ENCODE measurements at places on chromosomes 11 and 22. TPM values are rescaled to one million over a fixed set of nuclear protein-coding genes. Genes with fewer than 3 reads are reported as not detected.

Gene ASRGL1
- 20.3 TPM for total RNA-seq

- DNase-seq = no peak
These were observed 240.0 kb upstream of the LARGE1 start for GRCh38 chr22:34160141-34160783.

Gene POU2AF2
- total RNA-seq = not detected

DNA sequence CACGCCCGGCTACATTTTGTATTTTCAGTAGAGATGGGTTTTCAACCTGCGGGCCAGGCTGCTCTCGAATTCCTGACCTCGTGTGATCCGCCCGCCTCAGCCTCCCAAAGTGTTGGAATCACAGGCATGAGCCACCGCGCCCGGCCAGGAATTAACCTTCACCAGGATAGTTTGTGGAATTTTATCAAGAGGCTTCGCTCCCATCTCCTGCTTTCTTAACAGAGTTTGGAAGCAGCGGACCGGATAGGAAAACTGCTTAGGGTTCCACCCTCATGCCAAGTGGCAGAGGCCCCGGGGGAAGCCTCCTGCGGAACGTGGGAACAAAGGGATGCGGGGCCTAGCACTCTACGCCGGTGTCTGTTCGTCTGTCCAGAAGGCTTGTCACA, 229.9 kb downstream of the ST3GAL4 start:
- DNase-seq = no peak

GRCh38 chr11:105713106-105713505, 103.2 kb downstream of the GRIA4 start:
- no peak for DNase-seq

GRCh38 chr11:69887841-69888427, 68.7 kb upstream of the FGF3 start:
- DNase-seq = no peak

DNA sequence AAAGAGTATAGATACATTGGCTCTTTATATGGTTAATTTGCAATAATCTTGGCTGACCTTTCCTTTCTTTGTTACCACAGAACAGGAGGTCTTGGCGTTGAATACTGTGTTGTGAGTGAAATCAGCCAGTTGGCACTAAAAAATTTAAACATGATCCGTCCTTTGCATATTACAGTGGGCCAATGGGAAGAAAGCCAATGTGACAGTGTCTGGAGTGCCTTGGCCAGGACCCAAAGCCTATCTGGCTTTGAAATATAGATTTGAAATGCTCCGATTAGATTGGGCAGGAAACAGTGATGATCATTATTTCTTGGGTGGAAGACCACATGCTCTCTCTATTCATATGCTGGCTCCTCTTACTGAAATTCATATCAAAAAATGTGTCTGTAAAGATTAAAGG, 339.6 kb upstream of the ANO3 start:
- DNase-seq = no peak

Gene APLNR
- not detected for total RNA-seq

DNA sequence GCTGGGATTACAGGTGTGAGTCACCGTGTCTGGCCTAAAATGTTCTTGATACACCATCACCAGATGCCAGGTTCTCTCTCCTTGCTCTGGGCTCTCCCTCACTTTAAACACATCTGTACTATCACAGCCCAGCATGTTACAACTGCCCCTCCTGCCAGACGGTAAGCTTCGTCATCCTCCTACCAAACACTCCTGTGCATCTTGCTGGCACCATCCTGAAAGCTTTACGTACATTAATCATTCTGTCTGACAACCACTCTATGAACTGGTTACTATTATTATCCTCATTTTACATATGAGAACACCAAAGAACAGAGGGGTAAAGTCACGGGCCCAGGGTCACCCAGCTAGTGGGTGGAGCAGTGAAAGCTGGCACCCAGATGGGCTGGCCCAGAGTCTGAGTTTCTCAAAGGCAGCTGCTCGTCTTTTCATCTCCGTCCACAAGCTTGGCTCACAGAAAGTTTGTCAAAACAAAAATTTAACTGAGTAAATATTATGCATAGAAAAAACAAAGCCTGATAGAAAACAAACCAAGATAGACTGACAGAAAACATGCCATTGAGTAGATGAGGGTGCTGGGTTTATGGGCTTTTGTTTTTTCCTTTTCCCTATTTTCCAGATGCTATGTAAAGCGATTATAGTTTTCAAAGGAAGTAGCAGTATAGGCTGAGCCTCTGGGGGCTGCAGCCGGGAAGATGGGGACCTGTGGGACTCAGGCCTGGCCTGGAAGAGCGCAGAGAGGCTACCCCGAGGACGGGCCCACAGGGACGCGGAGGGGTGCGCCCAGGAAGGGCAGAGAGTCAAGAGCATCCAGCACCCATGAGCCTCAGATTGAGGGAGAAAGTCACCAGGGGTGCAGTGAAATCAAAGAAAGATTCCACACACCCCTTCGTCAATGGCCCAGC, 9.5 kb downstream of the PLA2G6 start:
- DNase-seq = no peak

DNA sequence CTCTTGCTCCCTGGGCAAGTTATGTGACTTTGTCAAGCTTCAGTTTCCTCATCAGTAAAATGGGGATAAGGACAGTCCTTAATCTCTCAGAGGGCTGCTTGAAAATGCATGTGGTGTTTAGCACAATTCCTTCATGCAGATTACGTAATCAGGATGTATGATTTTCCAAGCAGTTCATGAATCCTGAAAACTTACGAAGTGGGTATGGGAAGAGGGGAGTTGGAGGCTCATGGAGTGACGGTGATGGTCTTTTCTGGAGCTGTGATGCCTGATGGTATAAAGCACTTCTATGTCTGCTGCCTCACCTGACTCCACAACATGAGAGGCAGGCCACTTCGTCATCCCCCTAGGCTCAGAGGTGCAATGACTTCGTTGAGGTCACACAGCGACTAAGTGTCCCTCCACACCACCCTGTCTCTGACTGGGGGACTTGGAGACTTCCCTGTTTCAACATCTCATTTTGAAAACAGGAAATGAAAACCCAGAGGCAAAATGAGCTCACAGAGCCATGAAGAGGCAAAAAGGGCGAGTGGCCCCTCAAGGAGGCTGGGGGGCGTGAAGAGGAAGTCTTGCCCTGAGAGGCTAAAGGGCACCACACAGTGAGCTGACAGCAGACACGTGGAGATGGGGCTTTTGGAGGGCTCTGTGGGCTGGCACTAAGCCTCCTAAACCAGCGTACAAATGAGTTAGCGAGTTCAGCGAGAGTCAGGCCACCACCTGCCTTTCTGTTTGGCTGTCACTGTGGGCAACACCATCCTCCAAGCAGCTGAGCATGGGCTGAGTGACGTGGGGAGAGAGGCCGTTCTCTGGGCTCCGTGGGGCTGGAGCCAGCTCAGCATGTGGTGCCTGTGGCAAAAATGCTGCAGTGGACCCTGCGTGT, 10.1 kb downstream of the MCM5 start:
- DNase-seq = no peak

GRCh38 chr11:120281143-120281795, 41.3 kb downstream of the POU2F3 start:
- DNase-seq = no peak
